ENCODE measurements at places on chromosomes 1 and 21. TPM values are rescaled to one million over a fixed set of nuclear protein-coding genes. Genes with fewer than 3 reads are reported as not detected.

PLCH2 gene
- 0.09 TPM for total RNA-seq

REN gene
- not detected for total RNA-seq

LRIF1 gene
- total RNA-seq: 11.7 TPM

DTL gene
- total RNA-seq: 4.9 TPM

PRDM16 gene
- 1.5 TPM for total RNA-seq

CFHR4 gene
- total RNA-seq: not detected

APOBEC4 gene
- not detected for total RNA-seq

PRR9 gene
- not detected for total RNA-seq

NR1I3 gene
- not detected for total RNA-seq

S100B gene
- total RNA-seq: not detected

HES2 gene
- total RNA-seq: 26.6 TPM

ATP1A2 gene
- total RNA-seq: not detected

SHE gene
- 41.9 TPM for total RNA-seq

GPR3 gene
- total RNA-seq: 0.09 TPM

HMGCS2 gene
- total RNA-seq: not detected

ADAMTSL4 gene
- 0.18 TPM for total RNA-seq

MMEL1 gene
- 1.3 TPM for total RNA-seq

SYTL1 gene
- total RNA-seq: under 0.01 TPM

ADAMTS4 gene
- 13.9 TPM for total RNA-seq

DDX20 gene
- 20.3 TPM for total RNA-seq

PAQR6 gene
- 0.27 TPM for total RNA-seq
